ENCODE measurements at places on chromosomes 13 and 19. TPM values are rescaled to one million over a fixed set of nuclear protein-coding genes. Genes with fewer than 3 reads are reported as not detected.

The PBX4 gene
- 30.4 TPM for total RNA-seq

The PRODH2 gene
- not detected for total RNA-seq

DNA sequence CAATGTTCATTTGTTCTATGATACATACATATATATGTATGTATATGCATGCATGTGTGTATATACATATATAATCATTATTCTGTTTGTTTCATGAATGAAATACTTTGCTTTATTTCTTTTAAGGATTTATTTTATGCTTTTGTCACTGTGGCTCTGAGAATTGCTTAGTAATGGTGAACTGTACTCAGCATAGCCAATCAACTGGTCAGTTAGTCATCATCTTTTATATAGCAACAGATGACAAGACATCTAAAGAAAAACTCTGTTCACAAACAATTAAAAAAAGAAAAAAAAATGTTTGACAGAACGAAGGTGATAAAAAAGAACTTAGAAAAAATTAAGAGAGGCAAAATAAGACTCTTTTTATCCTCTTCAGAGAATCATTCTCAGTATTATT, 1440.3 kb downstream of the PCDH9 start:
- no peak overlapping the region for H3K27ac ChIP-seq
- H3K4me3 ChIP-seq: no peak overlapping the region
- H3K27me3 ChIP-seq: no peaks in the 10 kb centered on the region

DNA sequence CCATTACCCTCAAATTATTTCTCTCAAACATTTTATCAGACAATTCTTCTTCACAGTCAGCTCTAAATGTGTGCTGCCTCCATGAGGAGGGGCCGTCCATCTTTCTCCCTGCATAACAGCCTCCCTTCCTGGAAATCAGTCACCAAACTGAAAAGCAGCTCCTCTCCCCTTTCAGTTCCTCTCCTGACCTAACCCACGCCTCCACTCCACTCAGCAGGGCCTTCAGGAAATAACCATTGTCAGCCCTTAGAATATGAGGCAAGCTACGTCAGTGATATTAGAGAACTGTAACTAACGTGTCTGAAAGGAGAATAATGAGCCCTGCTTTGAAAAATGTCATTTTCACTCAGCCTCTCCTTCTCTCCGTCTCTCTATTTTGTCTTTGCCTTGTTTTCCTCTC, 116.2 kb downstream of the OLFM4 start:
- no peak for DNase-seq
- no peak overlapping the region for H3K27ac ChIP-seq
- H3K4me3 ChIP-seq: no peak overlapping the region
- no peaks in the 10 kb centered on the region for H3K4me1 ChIP-seq

GRCh38 chr13:95083758-95084157, 217.5 kb downstream of the ABCC4 start:
- H3K4me3 ChIP-seq: no peak overlapping the region
- H3K27me3 ChIP-seq: no peaks in the 10 kb centered on the region
- H3K4me1 ChIP-seq: no peaks in the 10 kb centered on the region
- no peaks in the 10 kb centered on the region for H3K36me3 ChIP-seq
- no peak for DNase-seq

DNA sequence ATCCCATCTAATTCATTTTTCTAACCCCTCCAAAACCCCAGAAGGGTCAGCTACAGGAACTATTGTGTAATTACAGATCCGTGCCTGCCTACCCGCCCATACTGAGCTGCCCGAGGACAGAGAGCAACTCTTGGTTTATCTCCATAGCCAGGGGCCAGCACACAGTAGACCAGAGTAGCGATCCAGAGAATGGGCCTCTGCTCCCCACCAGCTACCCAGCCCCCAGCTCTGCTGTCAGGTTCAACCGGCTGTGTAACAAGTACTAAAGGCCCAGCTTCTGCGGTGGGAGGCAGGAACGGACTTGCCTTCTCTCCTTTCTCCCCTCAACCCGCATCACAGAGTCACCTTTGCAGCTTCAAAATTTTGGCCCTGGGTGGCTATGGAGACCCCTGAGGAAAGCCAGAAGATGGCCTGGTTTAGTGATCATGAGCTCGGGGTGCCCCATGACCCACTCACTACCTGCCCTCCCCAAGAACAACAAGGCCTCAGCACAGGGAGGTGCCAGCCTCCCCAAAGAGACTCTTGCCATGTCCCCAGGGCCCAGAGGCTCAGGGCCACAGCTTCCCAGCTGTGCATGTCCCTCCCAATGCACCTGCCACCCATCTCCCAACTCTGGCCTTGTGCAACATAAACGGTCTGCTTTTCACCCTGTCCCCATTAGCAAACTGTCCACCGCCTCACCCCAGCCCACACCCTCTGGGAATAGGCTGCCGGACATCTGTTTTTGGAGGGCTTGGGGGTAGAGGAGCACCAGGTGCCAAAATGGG, 5.7 kb downstream of the CALM3 start:
- peaks cover 33% of the 10 kb centered on the region for H3K4me1 ChIP-seq
- no peaks in the 10 kb centered on the region for H3K27me3 ChIP-seq
- no peak overlapping the region for H3K27ac ChIP-seq

DNA sequence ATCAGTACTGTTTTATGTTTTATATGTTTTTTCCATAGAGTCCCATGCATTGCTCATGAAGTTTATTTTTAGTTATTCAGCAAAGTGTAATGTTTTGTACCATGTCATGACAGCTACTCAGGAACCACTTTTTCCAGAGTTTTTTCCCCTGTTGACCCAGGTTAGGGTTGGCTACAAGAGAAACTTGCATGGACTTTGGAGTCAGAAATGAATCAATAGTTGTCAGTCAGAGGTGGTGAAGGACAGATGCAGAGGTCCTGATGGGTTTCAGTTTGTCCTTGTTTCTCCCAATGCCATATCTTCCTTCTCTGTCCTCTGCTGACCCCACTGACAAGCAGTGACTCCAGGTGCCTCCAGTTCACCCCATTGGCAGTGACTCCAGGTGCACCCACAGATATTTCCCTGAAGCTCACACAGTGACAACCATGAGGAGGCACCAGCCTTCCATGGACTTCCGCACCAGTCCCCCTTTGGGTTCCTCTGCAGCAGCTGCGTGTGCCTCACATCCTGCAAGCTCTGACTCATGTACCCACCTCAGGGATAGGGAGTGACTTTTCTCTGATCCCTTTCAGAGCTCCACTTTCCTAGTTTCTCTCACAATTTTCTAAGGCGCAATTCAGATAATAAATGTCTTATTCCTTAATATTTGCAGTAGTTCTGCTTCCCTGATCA, 92.1 kb downstream of the AKAP11 start:
- H3K27me3 ChIP-seq: no peaks in the 10 kb centered on the region
- no peak for DNase-seq
- no peaks in the 10 kb centered on the region for H3K36me3 ChIP-seq
- H3K4me3 ChIP-seq: no peak overlapping the region
- H3K4me1 ChIP-seq: no peaks in the 10 kb centered on the region

- DNase-seq: no peak
- no peak overlapping the region for H3K4me3 ChIP-seq
- no peak overlapping the region for H3K27ac ChIP-seq
Measured at GRCh38 chr13:30466841-30467252, 1.1 kb upstream of the HMGB1 start.

DNA sequence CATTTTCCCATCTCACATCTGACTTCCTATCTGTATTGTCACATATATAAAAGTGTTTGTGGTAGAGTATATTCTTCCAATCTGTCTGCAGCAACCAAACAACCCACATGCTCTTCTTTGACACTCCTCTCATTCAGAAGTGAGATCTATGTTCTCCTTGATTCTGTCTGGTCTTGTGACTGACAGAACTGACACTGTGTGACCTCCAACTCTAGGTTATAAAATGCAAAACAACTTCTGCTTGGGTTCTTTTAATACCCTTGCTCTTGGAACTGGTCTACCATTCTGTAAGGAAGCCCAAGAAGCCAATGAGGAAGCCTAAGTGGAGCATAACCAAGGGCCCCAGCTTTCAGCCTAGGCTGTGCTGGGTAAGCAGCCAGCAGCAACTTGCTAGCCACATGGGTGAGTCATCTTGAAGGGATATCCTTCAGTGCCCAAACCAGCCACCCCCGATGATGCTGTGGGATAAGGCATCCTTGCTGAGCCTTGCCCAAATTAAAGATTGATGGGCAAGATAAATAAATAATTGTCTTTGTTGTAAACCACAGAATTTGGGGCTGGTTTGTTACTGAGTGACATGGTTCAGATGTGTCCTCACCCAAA, 18.4 kb upstream of the ITM2B start:
- H3K27me3 ChIP-seq: no peaks in the 10 kb centered on the region
- H3K4me1 ChIP-seq: no peaks in the 10 kb centered on the region
- no peak overlapping the region for H3K4me3 ChIP-seq
- no peak overlapping the region for H3K27ac ChIP-seq
- DNase-seq: no peak

GRCh38 chr13:74210693-74211393, 76.6 kb upstream of the KLF12 start:
- H3K4me1 ChIP-seq: no peaks in the 10 kb centered on the region
- no peaks in the 10 kb centered on the region for H3K36me3 ChIP-seq
- H3K27ac ChIP-seq: no peak overlapping the region
- H3K4me3 ChIP-seq: no peak overlapping the region
- DNase-seq: no peak
- no peaks in the 10 kb centered on the region for H3K27me3 ChIP-seq

DNA sequence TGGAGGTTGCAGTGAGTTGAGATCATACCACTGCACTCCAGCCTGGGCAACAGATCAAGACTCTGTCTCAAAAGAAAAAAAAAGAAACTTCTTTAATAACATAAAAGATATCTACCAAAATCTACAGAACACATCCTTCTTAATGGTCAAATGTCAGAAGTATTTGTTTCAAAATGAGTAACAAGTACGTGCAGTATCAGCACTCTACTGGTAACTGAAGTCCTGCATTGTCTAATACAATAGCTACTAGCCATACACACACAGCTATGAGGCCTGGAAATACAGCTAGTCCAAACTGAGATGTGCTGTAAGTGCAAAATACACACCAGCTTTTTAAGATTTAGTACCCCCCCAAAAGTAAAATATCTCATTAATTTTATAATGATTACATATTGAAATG, 88.1 kb downstream of the TSC22D1 start:
- DNase-seq: no peak
- no peak overlapping the region for H3K4me3 ChIP-seq
- no peaks in the 10 kb centered on the region for H3K27me3 ChIP-seq
- no peak overlapping the region for H3K27ac ChIP-seq
